ENCODE measurements at places on chromosomes 3 and 15.

GRCh38 chr15:63405159-63405558 lies 23.5 kb upstream of the CA12 start:
- DNase-seq: no peak

DNA sequence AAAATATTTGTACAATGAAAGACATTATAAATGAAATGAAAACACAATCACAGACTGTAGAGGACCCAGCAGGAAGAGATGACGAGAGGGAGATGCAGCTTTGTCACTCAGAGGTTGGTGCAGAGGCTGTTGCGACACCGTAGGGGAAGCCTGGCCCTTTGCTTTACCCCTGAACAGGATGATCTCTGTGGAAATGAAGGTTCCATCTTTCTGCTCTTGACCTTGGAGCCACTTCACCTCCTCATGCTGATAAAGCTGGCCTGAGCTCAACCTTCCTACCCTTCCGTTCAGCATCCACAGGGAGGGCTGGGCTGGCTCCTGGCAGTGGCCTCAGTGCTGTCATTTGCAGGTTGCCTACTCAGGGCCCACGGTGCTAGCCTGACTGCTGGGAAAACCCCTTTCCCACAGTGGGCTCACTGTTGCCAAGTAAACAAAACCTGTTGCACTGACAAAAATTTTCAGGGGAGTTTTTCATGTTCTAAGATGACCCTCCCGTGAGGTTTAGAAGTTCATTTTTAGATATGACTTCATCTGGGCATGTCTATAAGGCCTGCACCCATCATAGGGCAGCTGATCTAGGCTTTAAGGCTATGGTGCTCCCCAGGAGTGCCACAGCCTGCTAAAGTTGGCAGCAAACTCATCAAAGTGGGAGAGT lies 3.0 kb upstream of the CD80 start:
- DNase-seq: no peak

GRCh38 chr3:143443851-143444331 lies 324.3 kb downstream of the CHST2 start:
- DNase-seq: no peak

GRCh38 chr3:10777627-10778026 lies 38.4 kb upstream of the SLC6A11 start:
- DNase-seq: no peak

DNA sequence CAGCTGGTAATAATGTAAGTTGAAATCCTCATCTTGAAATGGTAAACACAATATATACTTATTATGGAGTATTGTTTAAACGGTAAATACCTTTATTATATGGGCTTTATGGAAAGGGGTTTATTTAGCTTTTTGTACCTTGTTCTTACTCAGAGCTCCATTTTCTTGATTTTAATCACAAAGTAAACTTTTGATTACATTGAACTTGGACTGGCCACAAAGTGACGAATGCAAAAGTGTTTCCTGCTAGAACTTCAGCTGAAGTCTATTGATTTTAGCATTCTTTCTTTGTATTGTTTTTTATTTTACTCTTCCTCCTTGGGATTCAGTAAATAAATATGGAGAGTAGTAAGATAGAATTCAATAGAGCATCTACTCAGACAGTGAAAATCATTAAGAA lies 19.8 kb upstream of the AADAC start:
- no peak for DNase-seq

DNA sequence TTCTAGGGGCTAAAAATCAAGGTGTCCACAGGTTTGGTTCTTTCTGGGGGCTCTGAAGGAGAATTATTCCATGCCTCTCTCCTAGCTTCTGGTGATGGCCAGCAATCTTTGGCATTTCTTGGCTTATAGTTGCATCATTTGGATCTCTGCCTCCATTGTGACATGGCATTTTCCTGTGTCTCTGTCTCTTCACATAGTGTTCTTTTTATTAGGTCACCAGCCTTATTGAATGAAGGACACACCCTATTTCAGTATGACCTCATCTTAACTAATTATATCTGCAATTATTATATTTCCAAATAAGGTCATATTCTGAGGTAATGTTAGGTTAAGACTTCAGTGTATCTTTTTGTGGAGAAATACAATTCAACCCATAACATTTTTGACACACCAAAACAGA lies 3.2 kb upstream of the GBE1 start:
- DNase-seq: no peak

GRCh38 chr15:100941536-100941935 lies 22.4 kb downstream of the LRRK1 start:
- DNase-seq: no peak

DNA sequence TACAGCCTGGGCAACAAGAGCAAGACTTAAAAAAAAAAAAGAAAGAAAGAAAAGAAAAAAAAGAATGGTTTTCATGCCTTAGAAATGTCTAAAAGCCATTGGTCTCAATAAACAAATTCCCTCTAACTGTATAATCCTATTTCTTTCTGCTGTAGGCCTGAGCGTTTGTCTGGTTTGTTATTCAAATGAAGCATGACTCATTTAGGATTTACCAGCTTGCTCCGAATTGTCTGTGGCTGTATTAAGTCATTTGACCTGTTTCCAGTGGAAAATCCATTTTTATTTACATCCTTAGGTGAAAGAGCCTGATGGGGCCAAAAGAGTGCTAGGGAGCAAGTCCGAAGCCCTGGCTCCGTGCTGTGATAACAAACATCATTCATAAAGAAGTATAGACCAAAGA lies 73.8 kb downstream of the BDH1 start:
- DNase-seq: no peak

- DNase-seq: no peak
These were observed 13.3 kb upstream of the SUSD5 start for GRCh38 chr3:33231756-33232465.

GRCh38 chr3:185824051-185825005 lies 514 bp downstream of the IGF2BP2 start:
- no peak for DNase-seq

GRCh38 chr15:72375501-72375845 lies 341 bp downstream of the HEXA start:
- DNase-seq: no peak

GRCh38 chr3:25433868-25434267 lies 5.8 kb downstream of the RARB start:
- DNase-seq: no peak

DNA sequence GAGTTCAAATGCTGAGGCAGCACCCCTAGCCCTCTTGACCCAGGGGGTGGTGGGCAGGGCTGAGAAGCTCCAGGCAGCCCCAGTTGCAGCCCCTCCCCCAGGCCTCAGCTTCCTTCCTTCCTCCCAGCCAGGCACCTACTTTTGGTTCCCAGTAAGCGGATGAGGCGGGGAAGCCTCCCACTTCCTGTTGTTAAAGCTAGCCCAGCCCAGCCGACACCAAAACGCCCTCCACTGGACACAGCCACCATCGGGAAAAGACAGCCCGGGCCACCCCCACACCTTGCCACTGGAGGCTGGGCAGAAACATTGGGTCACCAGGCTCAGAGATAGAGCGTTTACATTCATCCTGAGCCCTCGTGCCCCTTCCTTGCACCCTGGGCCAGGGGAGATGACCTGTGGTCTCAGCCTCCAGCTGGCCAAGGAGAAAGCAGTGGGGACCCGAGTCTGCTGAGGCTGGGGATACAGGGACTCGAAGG lies 3.5 kb downstream of the DUSP7 start:
- no peak for DNase-seq

DNA sequence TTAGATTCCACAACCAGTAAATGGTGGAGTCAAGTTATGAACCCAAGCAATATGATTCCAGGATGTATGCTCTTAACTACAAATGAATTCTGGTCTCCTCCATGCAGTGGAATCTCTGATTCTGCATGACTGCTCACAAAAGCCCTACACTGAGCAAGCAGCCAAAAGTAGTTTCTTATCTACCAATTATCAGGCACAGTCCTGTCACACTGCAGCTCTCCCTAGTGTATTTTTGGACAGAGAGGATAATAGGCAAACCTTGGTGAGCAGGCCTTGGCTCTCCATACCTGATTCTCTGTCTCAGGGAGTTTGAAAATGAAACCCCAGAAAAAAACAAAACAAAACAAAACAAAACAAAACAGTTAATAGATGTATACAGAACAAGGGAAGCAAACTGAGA lies 3.5 kb upstream of the SSR3 start:
- no peak for DNase-seq

DNA sequence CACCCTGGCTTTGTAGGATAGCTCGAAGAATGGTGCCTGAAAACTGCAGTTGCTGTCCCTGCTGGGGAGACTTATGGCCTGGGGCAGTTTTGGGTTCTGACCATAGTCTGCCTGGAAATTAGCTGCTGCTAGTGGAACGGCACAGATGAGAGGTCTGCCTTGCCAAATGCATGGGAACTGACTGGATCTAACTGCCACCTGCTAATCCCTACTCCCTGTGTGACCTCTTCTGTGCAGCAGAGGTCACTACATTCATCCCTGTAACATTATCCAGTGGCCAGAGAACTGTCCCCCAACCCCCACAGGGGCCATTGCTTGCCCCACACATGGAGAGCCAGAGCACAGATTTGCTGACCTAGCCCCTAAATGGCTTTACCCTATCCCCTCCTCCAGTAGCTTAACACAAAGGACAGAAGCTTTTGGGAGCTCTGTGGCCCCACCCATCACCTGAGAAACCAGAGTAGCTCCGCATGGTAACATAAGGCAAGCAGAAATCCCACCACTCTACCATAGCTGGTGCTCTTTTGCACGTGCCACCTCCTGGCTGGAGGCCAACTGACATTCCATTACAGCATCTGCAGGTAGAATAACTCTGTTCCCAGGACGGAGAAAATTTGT lies 840.0 kb downstream of the EPHA3 start:
- DNase-seq: no peak

DNA sequence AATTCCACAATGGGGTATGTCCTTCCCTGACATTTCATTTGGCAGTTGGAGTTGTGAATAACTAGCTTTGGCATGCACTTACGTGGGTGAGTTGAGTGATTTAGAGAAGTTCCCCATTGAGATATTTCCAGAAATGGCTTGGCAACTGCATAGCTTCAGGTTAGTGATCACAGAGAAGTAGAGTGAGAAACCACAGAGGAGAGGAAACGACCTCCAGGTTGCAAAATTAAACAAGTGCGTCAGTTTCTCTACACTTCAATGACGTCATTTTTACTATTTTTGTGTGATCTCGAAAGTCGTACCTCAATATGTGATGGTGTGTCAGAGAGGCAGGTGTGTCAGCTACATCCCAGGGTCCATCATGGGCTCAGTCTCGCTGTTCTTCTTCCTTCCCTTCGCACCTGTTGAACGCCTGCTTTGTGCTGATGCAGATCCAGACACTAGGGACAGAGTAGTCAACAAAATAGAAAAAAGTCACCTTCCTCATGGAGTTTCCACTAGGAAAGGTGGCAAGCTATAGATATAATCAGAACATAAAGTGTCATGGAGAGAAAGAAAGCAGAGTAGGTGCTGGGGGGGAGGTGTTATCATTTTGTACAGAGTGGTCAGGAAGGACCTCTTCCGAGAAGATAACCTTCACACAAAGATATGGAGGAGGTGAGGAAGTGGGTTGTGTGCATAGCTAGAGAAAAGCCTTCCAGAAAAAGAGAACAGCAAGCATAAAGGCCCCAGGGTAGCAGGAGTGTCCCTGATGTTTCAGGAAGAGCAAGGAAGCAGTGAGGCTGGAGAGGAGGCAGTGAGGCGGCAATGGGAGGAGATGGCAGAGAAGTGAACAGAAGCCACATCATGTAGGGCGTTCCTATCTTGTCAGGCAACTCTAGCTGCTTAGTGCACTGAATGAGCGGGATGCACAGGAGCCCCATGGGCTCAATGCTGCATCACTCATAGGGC lies 75.6 kb downstream of the MCTP2 start:
- no peak for DNase-seq

DNA sequence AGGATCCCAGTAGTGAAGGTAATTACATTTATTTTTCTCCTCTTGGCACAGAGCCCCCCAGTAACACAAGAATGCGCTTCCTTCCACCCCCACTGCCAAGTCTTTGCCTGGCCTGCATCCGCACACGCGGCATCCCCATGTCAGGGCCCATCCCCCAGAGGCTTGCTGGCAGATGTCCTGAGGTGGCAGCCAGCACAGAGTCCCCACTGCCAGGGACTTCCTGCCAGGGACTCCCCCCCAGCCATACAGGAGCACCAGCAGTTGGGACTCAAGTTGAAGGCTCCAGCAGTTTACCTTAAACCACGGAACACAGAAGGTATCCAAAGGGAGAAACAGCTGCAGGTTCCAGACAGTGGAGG lies 41.0 kb downstream of the MEGF11 start:
- DNase-seq: no peak

- DNase-seq: no peak
These were observed 79.4 kb downstream of the SMAD3 start for GRCh38 chr15:67144609-67145311.

GRCh38 chr15:63157891-63158431 lies 684 bp upstream of the RPS27L start:
- DNase-seq: no peak

DNA sequence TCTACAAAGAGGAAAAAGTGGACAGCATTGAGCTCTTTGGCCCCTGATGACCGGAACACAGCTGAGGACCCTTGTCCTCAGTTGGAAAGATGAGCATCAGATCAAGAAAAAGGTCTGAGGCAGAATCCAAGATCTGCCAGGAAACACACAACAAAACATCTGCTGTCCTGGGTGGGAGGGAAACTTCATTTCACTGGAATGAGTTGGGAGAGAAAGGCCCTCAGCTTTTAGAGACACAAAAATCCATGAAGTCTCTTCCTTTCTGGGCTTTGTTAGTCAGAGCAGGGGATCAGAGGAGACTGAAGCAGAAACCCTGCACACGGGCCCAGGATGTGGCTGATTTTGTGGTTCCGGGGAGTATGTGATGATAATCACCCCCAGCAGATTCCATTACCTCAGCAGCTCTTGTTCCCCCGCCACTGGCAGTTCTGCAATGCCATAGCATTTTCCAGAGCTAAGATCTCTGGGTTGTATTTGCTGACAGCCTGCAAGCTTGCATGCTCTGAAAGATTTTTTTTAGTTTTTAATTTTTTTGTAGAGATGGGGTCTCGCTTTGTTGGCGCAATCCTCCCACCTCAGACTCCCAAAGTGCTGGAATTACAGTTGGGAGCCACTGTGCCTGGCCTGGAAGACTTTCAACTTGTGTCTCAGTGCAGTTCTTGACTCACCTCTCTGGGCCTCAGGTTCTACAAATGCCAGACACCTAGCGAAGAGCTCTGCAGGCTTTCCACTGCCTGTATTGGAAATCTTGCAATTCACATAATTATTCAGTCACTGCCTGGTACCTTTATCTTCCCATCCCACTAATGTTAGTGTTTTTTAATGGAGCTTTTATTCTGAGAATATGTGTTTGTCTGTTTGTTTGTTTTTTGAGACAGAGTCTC lies 5.8 kb upstream of the TATDN2 start:
- DNase-seq: no peak

GRCh38 chr15:91209726-91210125 lies 109.7 kb downstream of the SV2B start:
- no peak for DNase-seq

GRCh38 chr15:92645051-92645631 lies 10.4 kb downstream of the FAM174B start:
- no peak for DNase-seq

GRCh38 chr15:58666957-58667356 lies 82.5 kb downstream of the ADAM10 start:
- DNase-seq: no peak
